ENCODE measurements at places on chromosomes 13 and 19. TPM values are rescaled to one million over a fixed set of nuclear protein-coding genes. Genes with fewer than 3 reads are reported as not detected.

Gene PGLYRP1
- total RNA-seq: not detected

Gene EID2B
- total RNA-seq: 2.2 TPM

Gene PRR22
- 0.51 TPM for total RNA-seq

Gene C13orf42
- not detected for total RNA-seq

Gene BCL3
- 6.3 TPM for total RNA-seq

Gene PCSK4
- 1.1 TPM for total RNA-seq

Gene SHISA7
- total RNA-seq: not detected

Gene RFPL4A
- total RNA-seq: 0.14 TPM

Gene PIP5K1C
- 75.6 TPM for total RNA-seq

Gene HIPK4
- 0.05 TPM for total RNA-seq

Gene PLIN5
- 11.7 TPM for total RNA-seq

Gene CPT1C
- total RNA-seq: 19.1 TPM

Gene PSG11
- total RNA-seq: not detected

Gene SIGLECL1
- not detected for total RNA-seq

Gene CEACAM20
- total RNA-seq: not detected

Gene EFNA2
- not detected for total RNA-seq

Gene LRRC25
- total RNA-seq: not detected

Gene ZNF66
- total RNA-seq: 2.5 TPM

Gene EDDM13
- total RNA-seq: 0.79 TPM

Gene CD33
- not detected for total RNA-seq

Gene ZNF69
- 13.0 TPM for total RNA-seq

Gene COX7A1
- 7.1 TPM for total RNA-seq

Gene THSD8
- 0.23 TPM for total RNA-seq

Gene EEF1AKMT1
- total RNA-seq: 10.0 TPM

Gene MED16
- 40.5 TPM for total RNA-seq

Gene AKAP8L
- total RNA-seq: 49.0 TPM

Gene CEACAM3
- not detected for total RNA-seq

Gene CYP4F12
- total RNA-seq: not detected

Gene HCST
- total RNA-seq: not detected

Gene GGACT
- total RNA-seq: 6.1 TPM

Gene CCNE1
- 5.3 TPM for total RNA-seq

Gene GRK1
- not detected for total RNA-seq

Gene ZNF71
- 14.7 TPM for total RNA-seq

Gene FPR3
- not detected for total RNA-seq

Gene B3GNT8
- total RNA-seq: 2.6 TPM

Gene ZNF578
- 2.9 TPM for total RNA-seq

Gene CLC
- total RNA-seq: not detected

Gene ZNF426
- 24.3 TPM for total RNA-seq

Gene CEACAM1
- total RNA-seq: 24.5 TPM

Gene PCDH8
- not detected for total RNA-seq

Gene NLRP9
- total RNA-seq: not detected

Gene ETV2
- total RNA-seq: 0.09 TPM

Gene EDNRB
- total RNA-seq: 112 TPM

Gene KCNC3
- total RNA-seq: 0.51 TPM

Gene PRSS57
- not detected for total RNA-seq

Gene SYT3
- not detected for total RNA-seq

Gene OR7D2
- total RNA-seq: under 0.01 TPM

Gene IGFLR1
- total RNA-seq: 2.2 TPM

Gene HS6ST3
- under 0.01 TPM for total RNA-seq

Gene PSENEN
- 15.1 TPM for total RNA-seq

Gene ZSCAN1
- total RNA-seq: not detected

Gene VSIG10L
- 0.17 TPM for total RNA-seq

Data from dermis blood vessel endothelial cell (primary cell).